Pons (tissue), 1 donor: ENCODE measurements at places on chromosomes 1 and 21.

- DNase-seq = no peak
Observed at GRCh38 chr1:19289244-19289643, 674 bp upstream of the AKR7A3 start.

DNA sequence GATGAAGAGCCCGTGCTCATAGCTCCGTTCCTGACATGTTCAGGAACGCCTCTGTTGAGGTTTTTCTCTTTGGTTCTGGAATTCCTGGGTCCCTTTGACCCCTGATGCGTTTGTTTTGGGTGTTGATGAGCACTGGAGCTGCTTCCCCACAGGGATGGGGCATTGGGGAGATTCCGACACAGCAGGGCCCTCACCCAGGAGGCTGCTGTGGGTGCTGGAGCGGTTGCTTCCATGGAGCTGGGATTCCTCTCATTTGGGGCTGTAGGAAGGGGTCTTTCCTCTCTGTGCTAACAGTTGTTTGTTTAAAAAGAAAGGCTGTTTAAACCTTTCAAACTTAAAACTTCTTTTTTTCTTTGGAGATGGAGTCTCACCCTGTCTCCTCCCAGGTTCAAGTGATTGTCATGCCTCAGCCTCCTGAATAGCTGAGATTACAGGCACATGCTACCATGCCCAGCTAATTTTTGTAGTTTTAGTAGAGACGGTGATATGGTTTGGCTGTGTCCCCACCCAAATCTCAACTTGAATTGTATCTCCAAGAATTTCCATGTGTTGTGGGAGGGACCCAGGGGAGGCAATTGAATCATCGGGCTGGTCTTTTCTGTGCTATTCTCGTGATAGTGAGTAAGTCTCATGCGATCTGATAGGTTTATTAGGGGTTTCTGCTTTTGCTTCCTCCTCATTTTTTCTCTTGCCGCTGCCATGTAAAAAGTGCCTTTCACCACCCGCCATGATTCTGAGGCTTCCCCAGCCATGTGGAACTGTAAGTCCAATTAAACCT is 48.9 kb downstream of the SKI start:
- no peak for DNase-seq

GRCh38 chr1:67355745-67356424 is 48.2 kb downstream of the IL12RB2 start:
- no peak for DNase-seq

DNA sequence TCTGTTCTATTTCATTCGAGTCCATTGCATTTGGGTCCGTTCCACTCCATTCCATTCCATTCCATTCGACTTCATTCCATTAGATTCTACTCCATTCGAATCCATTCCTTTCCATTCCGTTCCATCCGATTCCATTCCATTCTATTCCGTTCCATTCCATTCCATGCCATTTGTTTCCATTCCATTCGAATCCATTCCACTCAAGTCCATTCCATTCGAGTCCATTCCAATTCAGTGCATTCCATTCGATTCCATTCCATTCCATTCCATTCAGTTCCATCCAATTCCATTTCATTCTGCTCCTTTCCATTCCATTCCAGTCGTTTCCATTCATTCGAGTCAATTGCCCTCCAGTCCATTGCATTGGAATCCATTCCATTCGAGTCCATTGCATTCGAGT is 2603.7 kb upstream of the TPTE start:
- DNase-seq = no peak

GRCh38 chr1:199512037-199512710 is 515.3 kb upstream of the NR5A2 start:
- DNase-seq = no peak

GRCh38 chr1:32964461-32965250 is at the start of gene RNF19B:
TSS of gene RNF19B (minus strand) at chr1:32964809. CDS start at chr1:32964685, 124 bp downstream.
- peak; percentile 91 for DNase-seq
